RPMI8226 (cell line): ENCODE measurements at places on chromosomes 7 and 10.

DNA sequence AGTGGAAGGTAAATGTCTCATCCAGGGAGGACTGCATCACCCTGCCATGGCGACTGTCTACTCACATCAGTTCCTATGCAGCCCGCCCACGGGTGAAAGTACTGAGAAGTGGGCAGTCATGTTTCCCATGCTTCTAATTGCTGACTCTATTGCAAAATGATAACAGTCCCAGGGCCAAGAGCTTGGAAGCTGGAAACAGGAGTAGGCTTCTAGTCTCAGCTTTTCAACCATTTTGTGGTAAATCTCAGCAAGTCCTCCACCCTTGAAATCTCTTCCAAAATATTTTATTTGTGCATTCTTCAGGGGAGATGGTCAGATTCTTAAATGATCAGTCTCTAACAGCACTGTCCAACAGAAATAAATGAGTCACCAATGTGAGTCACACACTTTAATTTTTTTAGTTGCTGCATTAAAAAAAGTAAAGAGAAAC is 48.1 kb upstream of the TARP start:
- no peak for DNase-seq

DNA sequence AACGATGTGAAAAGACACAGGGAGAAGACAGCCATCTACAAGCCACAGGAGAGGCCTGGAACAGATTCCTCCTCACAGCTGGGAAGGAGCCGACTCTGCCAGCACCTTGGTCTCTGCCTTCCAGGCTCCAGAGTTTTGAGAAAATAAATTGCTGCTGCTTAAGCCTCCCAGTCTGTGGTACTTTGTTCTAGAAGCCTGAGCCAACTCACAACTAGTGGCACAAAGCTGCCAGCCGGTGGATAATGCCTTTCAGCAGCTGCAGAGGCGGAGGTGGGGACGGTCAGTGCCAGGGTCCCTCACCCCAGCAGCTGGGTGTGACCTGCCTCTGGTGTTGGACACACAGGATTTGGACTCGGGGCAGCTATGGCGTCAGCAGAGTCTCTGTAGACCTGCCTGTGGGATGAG is 255.4 kb upstream of the PITRM1 start:
- DNase-seq, result no peak

- no peak for DNase-seq
Observed at GRCh38 chr10:116101616-116102315, 171.2 kb downstream of the GFRA1 start.

DNA sequence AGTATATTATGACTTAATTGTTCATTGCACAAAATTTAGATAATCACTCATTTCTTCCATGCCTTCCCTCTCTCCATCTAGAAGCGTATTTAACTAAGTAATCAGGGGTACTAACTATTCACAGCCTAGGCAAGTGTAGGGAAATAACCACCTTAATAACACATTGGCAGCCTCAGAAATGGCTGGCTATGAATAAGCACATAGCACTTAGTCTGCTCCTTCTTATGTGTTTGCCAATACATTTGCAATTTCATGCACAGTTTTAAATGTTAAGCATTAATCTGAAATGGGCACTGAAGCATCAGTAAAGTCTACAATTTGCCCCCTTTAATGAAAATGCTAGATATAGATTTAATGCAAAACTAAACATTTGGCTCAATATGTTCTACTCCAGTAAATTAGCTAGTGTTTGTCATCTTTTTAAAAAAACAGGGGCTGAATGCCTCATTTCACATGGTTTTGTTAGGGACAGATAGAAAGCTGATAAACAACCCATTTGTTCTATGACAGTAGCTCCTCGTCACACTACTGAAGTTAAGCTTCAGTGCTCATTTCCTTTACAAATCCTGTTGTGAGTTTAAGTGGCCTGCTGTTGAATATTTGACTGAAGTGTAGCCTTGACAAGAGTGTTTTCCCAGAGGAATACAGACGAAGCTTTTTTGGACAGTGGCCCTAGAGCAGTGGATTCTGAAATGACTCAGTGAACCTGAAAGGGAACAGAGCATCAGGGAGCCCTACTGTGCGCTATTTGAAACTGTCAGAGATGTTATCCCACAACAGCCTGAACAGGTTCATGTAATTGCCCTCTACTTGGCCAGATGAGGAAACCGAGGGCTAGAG is 30.5 kb downstream of the HHEX start:
- DNase-seq, result no peak

DNA sequence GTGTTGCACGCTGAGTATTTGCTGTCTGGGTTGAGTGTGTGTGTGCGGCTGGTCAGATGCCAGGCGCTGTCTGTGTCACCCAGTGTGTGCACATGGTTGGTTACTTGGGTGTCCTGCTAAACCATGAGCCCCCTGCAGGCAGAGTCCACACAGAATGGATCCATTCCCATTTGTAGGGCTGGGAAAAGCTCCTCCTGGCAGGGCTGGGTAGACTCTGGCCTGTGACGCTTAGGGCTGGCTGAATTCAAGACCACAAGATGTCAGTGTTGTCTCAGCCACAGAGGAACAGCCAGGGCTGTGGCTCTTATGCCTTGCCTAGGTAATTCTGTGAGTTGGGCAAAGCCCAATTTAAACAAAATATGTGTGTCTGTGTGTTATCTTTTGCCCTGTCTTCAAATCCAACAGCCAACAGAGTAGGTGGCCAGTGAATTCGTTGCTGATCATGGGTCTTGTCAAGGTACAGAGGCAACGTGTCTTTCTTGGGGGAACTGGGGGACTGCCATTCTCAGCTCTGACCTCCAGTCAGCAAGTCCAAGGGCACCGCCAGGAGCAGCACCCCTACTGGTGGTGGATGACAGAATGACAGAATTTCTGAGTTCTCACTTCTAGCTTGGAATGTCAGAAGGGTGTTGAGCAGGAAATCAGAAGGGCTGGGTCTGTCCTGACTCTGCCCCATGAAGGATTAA is 285.1 kb downstream of the CCSER2 start:
- peak; percentile 6 for DNase-seq

GRCh38 chr7:51219261-51219988 is 97.2 kb downstream of the COBL start:
- DNase-seq, result no peak
